ENCODE measurements at places on chromosomes 11 and 22.

DNA sequence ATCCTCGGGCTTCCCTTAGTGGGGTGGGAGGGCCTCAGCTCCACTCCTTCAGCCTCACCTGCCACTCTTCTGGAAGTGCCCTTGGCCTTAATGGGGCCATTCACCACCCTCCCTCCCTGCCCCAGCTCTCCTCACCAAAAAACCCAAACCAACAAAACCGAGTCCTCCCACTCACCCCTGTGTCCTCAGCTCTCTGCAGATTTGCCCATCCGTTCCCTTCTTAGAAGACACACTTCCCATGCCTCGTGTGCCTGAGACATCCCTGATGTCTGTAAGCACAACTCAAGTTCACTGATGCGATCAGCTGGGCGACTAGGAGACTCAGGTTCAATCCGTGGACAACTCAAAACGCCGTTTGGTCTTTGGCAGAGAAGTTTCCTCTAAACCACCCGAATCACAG, 839.2 kb downstream of the TBC1D22A start:
- no peak for DNase-seq

DNA sequence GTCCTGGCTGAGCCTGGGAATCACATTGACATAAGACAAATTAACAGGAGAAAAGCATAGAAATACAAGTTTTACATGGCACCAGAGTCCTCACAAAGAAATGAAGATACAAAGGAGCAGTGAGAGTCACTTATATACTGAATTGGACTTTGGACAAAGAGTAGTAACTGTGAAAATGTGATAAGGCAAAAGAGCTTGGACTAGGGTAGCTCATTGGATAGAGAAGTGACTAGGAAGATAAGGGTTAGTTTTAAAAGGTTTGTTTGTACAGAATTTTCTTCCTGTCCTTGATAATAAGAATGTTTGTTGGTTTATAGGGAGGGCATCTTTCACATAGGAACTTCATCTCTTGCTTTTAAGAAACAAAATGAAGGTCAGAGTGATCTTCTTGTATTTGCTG, 17.9 kb upstream of the NUCB2 start:
- DNase-seq, result no peak

DNA sequence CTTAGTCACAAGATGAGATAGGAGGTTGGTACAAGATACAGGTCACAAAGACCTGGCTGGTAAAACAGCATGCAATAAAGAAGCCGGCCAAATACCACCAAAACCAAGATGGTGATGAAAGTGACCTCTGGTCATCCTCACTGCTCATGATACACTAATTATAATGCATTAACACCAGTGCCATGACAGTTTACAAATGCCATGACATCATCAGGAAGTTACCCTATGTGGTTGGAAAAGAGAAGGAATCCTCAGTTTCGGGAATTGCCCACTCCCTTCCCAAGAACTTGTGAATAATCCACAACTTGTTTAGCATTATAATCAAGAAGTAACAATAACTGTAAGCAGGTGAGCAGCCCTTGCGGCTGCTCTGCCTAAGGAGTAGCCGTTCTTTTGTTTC, 408.5 kb upstream of the RAG2 start:
- DNase-seq, result no peak

DNA sequence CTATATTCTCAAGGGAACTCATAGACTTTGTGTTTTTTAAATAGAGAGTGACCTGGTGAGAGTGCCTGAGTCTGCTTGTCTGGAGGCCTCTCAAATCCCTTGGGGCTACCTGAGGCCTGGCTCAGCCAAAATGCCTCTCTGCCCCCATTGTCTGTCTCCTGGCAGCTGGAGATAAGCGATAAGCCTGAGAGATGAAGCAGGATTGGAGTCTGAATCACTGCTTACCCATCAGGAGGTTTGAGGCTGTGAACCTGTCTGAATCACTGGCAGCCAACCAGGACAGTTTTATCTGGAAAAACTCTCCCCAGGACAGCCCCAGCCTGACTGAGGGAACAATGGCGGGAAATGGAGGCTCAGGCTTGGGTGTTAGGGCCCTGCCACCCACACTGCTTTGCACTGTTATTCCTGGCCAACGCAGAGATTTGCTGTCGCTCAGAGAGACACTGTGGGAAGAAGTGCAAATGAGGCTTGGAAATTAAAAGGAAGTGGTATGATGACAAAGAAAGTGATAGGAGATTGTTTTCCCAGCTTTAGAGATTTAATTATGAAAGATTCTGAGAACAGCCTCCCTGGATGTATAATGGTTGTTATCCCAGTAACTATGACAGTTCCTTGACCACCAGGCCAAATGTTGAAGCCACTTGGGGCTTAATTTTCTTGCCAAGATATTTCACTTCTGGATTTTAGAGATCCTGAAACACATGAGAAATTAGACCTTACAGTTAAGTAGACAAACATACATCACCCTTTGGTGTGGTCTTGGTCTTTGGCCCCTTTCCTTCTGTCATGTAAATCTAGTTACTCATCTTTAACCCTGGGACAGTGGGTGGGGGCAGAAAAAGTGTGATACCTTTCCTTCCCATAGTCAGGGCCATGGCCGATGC, 102.1 kb downstream of the RASSF10 start:
- DNase-seq, result no peak

DNA sequence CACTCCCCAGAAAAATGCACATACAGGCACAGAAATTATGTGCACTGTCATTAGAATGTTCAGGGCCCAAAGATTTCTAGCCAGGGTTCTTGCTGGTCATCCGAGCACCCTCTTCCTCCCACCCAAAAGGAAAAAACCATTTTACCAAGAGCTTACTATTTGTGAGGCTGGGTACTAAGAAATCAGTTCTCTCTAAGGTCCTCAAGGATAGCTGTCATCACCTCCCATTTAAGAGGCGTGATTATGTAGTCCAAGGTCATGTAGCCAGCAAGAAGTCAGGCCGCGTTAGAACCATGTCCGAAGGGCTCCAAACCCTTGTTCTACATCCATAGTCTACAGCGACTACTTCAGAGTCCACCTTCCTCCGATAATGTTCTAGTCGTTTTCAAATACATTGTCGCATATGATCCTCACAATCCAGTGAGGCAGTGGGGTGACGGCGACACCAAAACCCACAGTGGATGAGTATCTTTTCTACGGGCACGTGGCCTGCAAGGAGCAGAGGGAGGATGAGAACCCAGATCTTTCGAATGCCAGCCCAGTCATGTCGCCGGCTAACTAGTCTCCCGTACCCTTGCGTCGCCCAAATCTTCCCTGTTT, 634 bp downstream of the TIMM8B start:
- no peak for DNase-seq

- peak; percentile 46 for DNase-seq
These were observed 1025.0 kb downstream of the JRKL start for GRCh38 chr11:97414801-97415200.

GRCh38 chr22:37282385-37282677, at the start of gene CYTH4:
TSS of gene CYTH4 (plus strand) at chr22:37282508. CDS start at chr22:37282570, 62 bp downstream.
- DNase-seq, result no peak

GRCh38 chr11:76885390-76886097, 24.8 kb downstream of the ACER3 start:
- DNase-seq, result peak; percentile 32

GRCh38 chr22:20571078-20571503, 63.7 kb downstream of the MED15 start:
- no peak for DNase-seq

DNA sequence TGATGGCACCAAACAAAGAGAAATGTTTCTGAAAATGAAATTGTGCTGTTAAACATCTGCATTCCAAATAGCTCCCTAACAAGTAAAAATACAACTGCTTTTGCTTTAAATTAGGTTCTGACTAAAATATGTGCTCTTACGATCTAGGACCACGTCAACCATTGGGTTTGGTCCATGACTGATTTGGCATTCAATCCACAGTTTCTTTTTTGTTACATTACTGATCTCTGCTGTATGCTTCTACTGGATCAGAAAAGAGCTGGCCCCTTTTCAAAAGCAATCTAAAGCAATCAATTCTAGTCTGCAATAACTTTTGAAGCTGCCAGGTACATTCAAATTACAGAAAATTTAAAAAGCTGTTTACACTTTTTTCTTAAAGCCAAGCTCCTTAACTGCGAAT, 1047.1 kb upstream of the CCDC90B start:
- DNase-seq, result no peak

GRCh38 chr11:12410006-12410728, 32.8 kb downstream of the PARVA start:
- DNase-seq, result no peak

GRCh38 chr11:72111300-72112142, 974 bp downstream of the ANAPC15 start:
- DNase-seq, result no peak

DNA sequence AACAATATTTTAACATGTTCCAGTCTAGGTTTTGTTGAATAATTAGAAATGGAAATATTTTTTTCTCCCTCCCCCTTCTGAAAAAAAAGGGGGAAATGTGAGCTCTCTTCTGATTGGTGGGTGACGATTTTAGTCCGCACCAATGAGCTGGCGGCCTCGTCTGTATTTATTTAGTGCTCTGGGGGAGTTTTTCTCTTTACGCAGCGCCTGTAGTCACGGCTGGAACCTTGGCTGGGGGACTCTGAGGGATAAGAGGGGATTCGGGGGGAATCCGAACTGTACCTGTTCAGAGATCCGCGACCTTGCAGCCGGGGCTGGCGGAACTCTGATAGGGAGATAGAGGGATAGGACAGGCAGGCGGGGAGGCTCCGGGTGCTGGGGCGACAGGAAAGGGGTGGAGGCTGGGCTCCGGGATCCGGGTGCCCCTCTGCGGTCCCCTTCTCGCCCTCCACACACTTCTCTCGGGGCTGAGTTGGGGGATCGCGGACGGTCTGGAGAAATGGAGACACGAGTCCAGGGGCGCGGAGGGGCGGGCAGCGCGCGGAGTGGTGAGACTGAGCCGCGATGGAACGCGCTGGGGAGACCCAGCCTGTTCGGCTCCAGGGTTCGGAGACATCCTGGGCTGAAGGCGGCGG, 99.7 kb upstream of the HSD17B12 start:
- DNase-seq, result no peak

GRCh38 chr11:100316952-100317351, 370.1 kb upstream of the ARHGAP42 start:
- no peak for DNase-seq

DNA sequence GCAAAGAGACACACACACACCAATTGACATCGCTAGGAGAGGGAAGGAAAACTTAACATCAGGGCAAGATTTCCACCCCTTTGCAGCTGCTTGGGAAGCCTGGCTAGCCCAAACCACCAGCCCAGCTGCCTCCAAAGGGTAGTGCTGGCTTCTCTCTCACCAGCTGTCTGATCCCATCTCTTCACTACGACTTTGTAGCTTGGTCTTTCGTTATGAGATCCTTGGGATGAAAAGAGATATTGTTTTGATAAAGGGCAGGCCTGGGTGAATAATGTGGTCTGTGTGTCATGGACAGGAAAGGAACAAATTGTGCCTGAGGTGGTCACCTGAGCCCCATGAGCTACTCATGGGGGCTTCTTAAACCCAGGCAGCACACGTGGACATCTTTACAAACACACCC, 101.9 kb downstream of the ARL14EP start:
- DNase-seq, result no peak

DNA sequence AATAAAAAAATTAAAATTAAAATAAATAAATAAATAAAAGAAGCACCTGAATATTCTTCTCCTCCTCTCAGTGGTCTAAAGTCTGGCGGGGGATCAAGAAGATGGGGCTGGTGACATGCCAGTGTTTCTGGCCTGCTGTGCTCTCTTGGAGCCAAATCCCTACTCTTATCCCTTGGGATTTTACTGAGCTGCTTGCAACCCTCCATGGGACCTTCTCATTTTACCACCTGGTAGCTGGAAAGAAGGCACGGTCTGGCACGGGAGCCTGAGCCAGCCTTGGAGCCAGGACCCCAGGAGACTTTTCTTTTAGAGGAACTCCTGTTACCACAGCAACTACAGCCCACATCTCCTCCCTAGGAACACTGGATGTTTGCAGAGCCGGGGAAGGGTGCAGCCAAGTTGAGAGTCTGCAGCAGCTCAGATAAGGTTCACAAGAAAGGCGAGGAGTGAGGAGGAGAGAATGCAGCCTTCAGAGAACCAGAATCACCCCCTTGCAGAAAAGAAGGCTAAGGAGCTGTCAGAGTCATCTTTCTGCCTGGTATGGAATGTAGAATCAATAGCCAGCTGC, 21.4 kb downstream of the CD6 start:
- no peak for DNase-seq

DNA sequence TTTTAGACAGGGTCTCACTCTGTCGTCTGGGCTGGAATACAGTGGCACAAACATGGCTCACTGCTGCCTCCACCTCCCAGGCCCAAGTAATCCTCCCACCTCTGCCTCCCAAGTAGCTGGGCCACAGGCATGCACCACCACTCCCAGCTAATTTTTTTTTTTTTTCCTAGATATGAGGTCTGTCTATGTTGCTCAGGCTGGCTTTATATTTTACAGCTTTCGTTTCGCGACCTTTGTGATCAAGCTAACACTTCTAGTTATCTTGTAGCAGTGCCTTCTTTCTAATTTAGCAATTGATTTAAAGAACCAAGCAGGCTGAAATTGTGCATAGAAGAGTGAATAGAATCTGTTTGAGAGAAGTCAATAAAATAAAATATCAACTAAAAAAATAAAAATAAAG, 11.3 kb downstream of the CKAP5 start:
- no peak for DNase-seq

DNA sequence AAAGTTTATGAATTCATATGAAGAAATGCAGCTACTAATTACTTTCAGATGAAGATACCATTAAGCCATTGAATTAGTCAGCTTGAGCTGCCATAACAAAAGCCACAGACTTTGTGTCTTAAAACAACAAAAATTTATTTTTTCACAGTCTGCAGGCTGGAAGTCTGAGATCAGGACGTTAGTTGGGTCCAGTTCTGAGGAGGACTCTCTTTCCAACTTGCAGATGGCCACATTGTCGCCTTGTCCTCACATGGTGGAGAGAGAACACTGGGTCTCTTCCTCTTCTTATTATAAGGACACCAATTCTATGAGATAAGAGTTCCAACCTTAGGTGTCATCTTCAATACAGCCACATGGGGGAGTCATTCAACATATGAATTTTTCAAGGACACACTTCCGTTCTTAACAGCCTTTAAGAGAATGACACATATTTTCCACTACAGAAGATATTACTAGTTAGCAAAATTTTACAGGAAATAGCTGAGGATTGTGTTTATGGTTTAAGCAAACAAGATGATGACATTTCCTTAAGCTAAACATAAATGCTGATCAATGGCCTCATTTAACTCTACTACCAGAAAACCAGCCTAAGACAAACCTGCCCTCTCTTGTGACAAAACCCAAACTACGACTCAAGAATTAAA, 56.0 kb downstream of the DCUN1D5 start:
- peak; percentile 86 for DNase-seq

GRCh38 chr22:28188178-28188879, 269.3 kb upstream of the PITPNB start:
- DNase-seq, result no peak

DNA sequence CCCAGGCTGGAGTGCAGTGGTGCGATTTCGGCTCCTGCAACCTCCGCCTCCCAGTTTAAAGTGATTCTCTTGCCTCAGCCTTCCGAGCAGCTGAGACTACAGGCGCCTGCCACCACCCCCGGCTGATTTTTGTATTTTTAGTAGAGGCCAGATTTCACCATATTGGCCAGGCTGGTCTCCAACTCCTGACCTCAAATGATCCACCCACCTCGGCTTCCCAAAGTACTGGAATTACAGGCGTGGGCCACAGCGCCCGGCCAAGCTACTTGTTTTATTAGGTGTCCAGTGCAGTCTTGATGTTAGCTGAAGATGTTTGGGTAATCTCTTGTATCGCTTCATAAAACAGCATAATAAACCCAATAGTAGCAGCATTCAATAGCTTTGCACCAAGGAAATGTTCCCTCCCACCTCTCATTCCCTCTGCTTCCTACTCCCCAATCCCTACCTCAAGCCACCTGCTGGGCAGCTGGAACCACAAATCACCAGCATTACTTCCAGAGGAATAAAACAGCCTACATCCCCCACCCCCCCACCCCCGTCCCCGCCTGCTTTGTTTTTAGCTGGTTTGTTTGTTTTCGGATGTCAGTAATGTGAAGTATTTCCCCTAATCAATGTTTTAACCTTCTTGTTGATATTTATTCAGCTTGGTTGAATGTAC, 11.0 kb upstream of the GRIK4 start:
- DNase-seq, result no peak
